ENCODE measurements at places on chromosomes 1 and 21. TPM values are rescaled to one million over a fixed set of nuclear protein-coding genes. Genes with fewer than 3 reads are reported as not detected.

GRCh38 chr1:103514920-103515503, 10.5 kb upstream of the RNPC3 start:
- H3K27ac ChIP-seq: no peak overlapping the region
- H3K36me3 ChIP-seq: no peaks in the 10 kb centered on the region
- no peak overlapping the region for H3K4me3 ChIP-seq
- H3K4me1 ChIP-seq: no peaks in the 10 kb centered on the region
- DNase-seq: peak; percentile 63

GRCh38 chr1:204513117-204513716, 3.0 kb upstream of the MDM4 start:
- H3K36me3 ChIP-seq: peaks cover 2% of the 10 kb centered on the region
- H3K27me3 ChIP-seq: no peaks in the 10 kb centered on the region
- DNase-seq: no peak
- no peak overlapping the region for H3K4me3 ChIP-seq
- no peak overlapping the region for H3K27ac ChIP-seq

- no peak overlapping the region for H3K27ac ChIP-seq
- H3K4me1 ChIP-seq: peaks cover 39% of the 10 kb centered on the region
- H3K4me3 ChIP-seq: no peak overlapping the region
Measured at GRCh38 chr1:21266119-21266774, 24.0 kb downstream of the ECE1 start.

DNA sequence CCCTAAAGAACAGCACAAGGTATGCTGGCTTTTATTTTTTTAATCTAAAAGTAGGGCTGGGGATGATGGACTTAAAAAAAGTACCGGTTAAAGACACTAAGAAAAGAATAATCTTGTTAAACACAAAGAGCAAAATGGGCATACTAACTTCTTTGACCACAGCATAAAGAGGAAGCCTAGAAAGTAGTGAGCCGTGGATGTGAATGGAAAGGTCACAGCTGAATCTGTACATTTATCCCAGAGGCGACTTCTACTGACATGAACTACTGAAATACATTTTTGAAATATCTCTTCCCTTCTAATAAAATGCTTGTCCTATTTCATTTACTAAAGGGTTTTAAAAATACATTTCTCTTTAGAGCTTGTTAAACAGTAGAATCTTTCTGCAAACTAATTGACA, 140.7 kb downstream of the SLC45A1 start:
- H3K27ac ChIP-seq: no peak overlapping the region
- H3K4me3 ChIP-seq: no peak overlapping the region
- no peaks in the 10 kb centered on the region for H3K27me3 ChIP-seq
- H3K4me1 ChIP-seq: peaks cover 33% of the 10 kb centered on the region

The UMODL1 gene
- not detected for polyA plus RNA-seq

The C1orf21 gene
- polyA plus RNA-seq: 6.4 TPM

Measured in IMR-90 (cell line).